ENCODE measurements at places on chromosomes 5 and 9.

DNA sequence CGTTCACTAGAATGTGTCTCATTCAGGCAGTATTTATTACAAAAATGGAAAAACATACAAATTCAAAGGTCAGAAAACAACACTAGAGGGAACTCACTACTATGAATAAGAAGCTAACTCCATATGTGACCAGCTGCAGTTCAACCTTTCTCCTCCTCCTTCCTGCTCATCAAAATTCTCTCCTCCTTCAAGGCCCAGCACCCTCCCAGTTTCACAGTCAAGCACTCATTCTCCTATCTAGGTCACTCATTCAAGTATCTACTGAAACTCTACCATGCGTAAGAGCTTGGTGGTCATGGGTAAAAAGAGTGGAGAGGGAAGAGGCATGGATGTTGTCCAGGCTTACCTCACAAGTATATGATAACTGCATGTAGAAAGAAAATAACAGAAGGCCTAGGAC, 27.7 kb downstream of the ECPAS start:
- no peak for DNase-seq

- no peak for DNase-seq
Measured at GRCh38 chr9:107989544-107989943, 500.0 kb upstream of the KLF4 start.

DNA sequence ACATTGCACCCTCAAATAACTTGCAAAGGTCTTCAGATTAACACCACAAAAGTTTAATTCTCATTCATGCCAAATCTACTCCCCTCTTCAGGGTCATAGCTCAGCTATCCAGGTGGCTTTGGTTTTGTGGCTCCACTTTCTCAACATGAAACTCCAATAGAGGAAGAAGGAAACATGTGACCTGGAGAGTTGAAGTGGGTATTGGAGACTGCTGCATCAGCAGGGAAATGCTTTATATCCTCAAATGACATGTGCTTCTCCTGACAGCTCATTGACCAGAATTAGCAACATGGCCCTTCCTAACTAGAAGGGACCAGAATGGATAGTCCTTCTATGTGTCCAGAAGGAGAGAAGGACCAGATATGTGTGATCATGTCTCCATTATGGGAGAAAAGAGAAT, 73.6 kb downstream of the TLR4 start:
- no peak for DNase-seq

DNA sequence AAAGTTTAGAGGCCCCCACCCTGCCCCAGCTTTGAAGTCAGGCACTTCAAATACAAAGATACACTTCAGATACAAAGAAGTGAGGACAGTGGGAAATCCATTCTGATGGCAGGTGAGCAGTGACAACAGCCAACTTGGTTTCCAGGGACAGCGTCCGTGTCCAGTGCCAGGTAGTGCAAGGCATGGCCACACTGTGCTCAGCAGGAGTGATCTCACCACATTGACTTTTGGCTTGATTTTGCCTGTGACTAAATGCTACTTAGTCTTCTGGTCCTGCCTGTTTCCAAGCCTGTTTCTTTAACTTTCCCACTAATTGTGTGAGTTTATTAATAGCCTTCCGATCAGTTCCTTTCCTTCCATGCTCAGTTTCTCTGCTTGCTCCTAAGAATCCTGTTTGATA, 72.6 kb upstream of the PALM2AKAP2 start:
- DNase-seq, result no peak

GRCh38 chr5:66713998-66714397, 117.8 kb downstream of the MAST4 start:
- no peak for DNase-seq

DNA sequence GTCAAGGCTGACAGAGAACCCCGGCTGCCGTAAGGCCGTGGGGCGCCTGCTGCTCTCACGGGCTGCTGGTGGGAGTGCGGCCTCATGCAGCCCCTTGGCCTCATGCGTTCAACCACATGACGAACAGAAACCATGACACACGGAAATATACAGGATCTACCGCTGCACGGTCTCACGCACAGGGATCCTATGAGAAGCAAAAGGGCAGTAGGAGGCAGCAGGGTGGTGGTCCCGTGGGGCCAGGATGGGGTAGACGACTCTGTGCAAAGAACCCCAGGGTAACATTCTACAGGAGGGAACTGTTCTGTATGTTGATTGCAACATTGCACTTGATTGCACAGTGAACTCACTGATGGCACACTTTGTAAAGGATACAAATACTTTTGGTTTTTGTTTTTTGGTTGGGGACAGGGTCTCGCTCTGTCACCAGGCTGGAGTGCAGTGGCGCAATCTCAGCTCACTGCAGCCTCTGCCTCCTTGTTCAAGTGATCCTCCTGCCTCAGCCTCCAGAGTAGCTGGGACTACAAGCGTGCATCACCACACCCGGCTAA, 51.6 kb downstream of the NACC2 start:
- DNase-seq, result no peak

GRCh38 chr5:173781432-173781815, 106.7 kb upstream of the CPEB4 start:
- no peak for DNase-seq

DNA sequence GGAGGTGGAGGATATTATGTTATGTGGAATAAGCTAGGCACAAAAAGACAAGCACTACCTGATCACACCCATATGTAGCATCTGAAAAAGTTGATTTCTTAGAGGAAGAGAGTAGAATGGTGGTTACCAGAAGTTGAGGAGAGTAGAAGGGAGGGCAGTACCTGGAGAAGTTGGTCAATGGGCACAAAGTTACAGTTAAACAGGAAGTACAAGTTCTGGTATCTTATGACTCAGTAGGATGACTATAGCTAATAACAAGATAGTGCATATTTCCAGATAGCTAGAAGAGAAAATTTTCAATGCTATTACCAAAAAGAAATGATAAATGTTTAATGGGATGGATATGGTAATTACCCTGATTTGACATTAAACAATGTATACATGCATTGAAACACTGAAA, 686.7 kb downstream of the ISL1 start:
- no peak for DNase-seq

DNA sequence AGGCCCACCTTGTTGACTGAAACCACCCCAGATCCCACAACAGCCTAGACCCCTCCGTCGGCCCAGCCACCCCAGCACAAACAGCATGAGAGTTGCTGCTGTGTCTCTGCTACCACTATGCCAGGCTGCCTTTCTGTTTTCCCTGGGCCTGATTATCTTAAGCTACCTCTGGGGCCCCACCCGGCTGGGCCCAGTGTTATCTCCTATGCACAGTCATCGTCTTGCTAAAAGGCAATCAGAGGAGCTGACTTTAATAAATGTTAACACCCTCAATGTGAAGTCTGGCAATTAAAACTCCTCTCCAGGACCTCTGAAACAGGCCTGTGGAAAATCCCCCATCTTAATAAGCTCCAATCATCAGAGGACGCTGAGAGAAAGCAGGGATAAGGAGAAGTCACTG, 144.9 kb downstream of the FAM114A2 start:
- no peak for DNase-seq

DNA sequence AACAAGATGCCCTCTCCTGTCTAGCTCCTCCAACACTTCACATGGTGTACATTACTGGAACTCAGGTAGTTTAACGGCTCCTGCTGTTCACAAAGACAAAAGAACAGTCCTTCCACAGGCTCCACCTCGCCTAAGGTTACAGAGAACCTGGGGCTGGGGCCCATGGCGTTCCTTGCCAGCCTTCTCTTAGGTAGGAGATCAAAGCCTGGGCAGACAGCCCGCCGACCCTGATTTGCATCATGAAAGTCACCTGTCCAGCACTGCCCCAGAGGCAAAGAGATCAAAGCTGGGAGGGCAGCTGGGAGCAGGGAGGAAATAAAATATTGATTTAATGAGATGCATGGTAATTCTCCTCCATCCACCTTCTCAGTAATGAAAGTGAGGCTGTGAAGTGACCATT, 115.0 kb upstream of the SLIT3 start:
- no peak for DNase-seq

GRCh38 chr9:70013598-70014196, 30.0 kb upstream of the MAMDC2 start:
- DNase-seq, result no peak

DNA sequence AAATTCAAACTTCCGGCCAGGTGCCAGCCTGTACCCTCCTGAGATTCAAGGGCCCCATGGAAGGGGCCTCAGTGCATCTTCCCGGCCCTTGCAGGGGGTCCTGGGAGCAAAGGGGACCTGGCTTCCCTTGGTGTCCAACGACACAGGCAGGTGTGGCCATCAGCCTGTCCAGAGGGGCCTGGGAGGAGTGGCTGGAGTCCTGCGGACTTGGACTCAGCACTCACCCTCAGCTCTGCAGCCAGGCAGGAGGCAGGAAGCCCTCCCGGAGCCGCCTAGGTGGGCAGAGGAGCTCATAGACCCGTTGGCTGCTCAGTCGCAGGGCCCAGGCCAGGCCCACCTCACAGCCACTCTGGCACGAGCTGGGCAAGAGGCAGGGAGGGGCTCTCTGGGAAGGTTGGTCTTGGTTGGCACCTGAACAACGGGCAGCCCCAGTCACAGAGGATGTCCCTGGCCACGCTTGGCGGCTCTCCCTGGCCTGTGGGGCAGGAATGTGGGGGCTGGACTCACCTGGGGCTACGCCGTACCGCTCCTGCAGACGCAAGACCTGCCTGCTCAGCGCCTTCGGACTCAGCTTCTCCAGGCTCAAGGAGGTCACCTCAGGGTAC, 53.8 kb upstream of the NRARP start:
- DNase-seq, result no peak

DNA sequence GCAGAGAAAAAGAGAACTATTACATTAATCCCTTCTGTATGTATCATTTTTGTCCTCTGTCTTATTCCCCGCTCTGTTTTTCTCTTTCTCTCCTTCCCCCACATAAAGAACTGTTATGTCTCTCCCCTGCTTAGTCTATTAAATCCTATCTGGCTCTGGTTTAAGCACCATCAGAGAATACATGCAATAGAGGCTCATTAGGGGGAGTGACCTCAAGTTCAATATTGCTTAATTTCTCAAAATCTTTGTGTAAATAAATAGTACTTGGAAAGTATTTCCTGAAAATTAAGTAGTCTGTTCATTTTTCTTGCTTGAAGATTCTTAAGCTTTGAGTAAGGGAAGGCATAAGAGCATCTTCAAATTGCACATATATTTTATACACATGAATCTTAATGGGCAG, 41.2 kb upstream of the FAM174A start:
- DNase-seq, result no peak

GRCh38 chr9:132551556-132551955, 30.9 kb upstream of the BARHL1 start:
- no peak for DNase-seq

DNA sequence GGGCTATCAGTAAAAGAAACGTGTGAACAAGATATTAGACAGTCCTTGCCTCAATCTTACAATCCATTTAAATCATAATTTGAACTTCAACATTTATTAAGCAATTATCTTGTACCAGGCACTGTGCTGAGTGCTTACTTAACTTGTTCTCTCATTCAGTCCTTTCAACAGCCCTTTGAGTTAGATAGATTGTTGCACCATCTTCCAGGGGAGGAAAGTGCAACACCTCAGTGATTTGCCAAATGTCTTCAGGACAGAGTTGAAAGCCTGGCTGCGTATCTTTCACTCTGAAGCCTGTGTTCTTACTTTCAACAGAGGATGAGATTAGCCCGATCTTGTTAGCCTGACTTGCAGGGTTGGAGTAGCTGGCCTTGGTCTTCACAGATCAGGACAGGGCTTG, 34.2 kb upstream of the SUB1 start:
- DNase-seq, result no peak

GRCh38 chr9:69937360-69937759, 106.3 kb upstream of the MAMDC2 start:
- DNase-seq, result no peak

DNA sequence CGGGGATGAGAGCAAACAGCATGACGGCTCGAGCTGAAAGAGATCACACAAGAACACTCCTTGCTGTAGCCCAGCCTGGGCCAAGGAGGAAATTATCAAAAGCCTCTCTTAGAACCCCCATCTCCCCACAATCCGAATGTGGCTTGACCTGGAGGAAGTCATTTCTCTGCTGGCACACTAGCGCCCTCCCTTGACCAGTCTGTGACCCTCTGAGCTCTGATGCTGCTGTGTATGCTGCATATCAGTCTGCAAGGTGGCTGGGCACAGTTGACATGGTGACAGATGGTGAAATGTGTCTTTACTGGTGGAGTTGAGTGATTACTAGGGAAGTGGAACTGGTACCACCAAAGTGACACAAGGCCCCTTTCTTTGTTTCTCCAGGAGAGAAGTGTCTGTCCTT, 3.3 kb downstream of the SLC46A2 start:
- DNase-seq, result no peak
